ENCODE measurements at places on chromosomes 16 and 17.
A peak's percentile ranks its signal among the peaks of the same experiment; 100 is the strongest.

- no peak for DNase-seq
Measured at GRCh38 chr16:56643080-56643778, 4.8 kb downstream of the MT1A start.

- DNase-seq, result no peak
Measured at GRCh38 chr17:40730970-40731369, 24.2 kb downstream of the KRT25 start.

GRCh38 chr17:17182598-17183136, 23.5 kb downstream of the PLD6 start:
- DNase-seq, result no peak

DNA sequence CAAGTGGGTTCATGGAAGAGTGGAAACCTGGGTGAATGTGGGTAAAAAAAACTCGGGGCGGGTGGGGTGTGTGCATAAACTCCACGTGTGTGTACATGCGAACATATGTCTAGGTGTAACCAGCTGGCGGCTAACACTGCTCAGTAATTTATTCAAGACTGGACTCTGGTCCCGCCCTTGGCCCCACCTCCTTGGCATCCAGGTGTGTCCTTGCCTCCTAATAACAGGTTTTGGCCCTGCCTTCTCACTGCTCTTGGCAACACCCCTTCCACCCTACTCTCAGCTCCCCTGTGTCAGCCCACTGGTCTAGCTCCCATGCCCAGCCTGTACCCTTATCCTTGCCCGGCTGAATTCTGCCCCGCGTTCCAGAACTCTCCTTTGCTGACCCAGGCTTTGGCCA, 8.3 kb downstream of the FLII start:
- DNase-seq, result no peak

DNA sequence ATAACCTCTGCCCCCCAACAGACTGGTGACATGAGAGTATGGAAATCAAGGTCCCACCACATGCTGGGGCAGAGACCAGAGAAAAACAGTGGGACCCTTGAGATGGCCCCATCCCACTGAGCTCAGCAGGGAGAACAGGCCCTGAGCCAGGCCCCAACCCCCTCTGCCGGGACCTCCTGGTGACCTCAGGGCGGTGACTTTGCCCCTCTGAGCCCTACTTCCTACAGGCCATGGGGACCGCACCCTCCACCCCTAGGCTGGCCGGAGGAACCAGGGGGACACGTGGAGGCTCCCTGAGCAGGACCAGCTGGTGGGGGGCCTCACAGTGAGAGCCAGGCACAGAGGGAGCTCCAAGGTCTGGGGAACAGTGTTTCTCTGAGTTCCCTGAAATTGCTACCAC, 13.8 kb upstream of the SRRM2 start:
- no peak for DNase-seq

DNA sequence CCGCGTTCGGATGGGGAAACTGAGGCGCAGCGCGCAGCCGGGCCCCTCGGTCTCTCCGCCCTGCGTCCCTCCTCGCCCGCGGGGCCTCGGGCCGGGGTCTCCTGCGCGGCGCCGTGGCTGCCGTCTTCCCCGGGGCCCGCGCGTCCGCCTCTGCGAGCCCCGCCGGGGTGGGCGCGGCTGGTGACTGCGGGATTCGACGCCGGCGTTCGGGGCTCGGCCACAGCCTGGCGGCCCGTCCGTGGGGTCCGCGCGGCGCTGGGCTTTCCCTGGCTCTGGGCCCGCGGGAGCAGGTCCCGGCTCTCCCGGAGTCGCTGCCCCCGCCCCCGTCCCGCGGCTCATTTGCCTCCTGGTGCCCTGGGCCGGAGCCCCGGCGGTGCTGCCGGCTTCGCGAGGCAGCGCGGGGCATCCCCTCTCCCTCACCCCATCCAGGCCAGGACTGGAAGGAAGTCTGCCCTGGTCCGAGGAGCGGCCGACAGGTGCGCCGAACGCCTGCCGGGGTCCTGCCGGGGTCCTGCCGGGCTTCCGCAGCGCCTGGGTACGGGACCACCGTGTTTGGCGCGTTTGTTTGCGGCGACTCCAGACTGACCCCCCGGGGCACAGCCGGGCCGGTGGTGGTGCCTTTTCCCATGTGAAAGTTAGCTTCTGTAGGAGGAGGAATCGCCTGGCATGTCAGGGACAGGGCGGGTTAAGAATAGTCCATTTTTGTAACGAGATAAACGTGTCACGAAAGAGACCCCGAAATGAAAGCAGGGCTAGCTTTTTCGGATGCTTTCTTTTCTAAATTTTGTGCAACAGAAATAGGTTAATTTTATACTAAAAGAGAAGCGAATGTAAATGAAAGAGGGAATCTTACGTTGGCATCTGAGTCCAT, 671 bp downstream of the CHMP6 start:
- no peak for DNase-seq

GRCh38 chr17:38875477-38876075, 5.7 kb downstream of the LASP1 start:
- no peak for DNase-seq

DNA sequence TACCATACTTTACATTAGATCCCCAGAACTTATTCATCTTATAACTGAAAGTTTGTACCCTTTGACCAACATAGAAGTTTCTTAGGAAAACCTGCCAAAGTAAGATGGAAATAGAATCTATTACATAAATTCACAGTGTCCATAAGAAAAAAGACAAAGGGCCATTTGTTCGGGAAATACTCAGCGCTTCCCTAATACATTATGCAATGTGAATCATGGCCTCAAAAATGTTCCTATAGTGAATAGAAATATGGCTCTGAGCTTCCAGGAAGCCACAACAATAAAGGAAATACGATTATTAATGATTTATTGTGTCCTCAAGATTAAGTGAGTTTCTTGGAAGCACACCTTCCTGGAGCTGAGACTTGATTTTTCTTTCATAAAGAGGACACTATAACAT, 51.5 kb downstream of the GPRC5B start:
- no peak for DNase-seq

- no peak for DNase-seq
Measured at GRCh38 chr17:46191322-46192188, 1.7 kb downstream of the KANSL1 start.

- DNase-seq, result no peak
Measured at GRCh38 chr17:39618246-39618913, 8.4 kb upstream of the PPP1R1B start.

DNA sequence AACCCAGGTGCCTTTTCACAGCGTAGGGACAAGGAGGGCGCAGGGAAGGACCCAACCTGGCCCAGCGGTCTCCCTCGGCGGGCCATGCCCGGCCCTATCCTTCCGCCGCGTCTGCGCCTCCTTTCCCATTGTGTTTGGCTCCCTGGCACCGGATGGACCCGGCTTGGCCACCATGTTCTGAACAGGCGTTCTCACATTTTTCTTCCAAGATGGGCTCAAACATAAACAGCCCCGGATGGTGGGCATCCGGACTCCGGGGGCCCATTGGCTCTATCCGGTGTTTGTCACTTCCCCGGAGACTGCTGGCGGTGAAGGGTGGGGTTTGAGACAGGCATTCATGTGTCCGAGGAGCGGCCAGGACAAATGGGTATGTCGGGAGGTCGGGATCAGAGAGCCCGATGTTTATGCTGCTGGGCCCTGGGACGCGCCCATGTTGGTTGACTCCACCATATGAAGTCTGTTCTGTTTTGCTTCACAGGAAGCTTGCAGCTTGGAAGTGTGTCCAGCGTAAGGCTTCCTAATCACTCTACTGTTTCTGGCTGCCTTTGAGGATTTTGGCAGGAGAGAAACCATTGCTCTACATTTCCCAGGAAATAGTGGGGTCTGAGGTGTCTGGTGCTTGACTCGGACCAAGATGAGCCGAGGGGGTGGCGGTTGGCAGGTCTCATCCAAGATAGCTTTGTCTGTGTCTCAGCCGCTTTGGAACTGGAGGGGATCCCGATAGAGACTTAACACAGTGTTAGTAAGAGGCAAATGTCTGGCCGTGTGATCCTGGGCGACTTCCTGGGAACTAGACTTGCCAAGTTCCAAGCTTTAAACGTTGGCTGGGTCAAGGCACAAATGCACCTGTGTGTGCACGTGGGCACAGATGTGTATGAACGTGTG, 188.3 kb downstream of the IRF8 start:
- no peak for DNase-seq

GRCh38 chr16:56097306-56097705, 94.0 kb upstream of the GNAO1 start:
- DNase-seq, result no peak

- DNase-seq, result no peak
Measured at GRCh38 chr16:51286272-51286671, 135.2 kb upstream of the SALL1 start.

DNA sequence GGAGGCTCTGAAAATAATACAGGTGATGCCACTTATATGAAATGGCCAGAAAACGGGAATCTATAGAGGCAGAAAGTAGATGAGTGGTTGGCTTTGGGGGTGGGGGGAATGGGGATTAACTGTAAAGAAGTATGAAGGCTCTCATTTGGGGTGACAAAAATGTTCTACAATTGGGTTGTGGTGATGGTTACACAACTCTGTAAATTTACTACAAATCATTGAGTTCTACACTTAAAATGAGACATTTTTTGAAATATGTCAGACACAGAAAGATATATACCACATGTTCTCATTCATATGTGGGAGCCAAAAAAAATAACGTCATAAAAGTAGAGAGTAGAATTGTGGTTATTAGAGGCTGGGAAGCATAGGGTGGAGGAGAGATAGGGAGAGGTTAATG, 25.7 kb downstream of the ARHGAP17 start:
- DNase-seq, result no peak

- DNase-seq, result no peak
Measured at GRCh38 chr17:62882878-62883277, 74.8 kb upstream of the MARCHF10 start.

- no peak for DNase-seq
Measured at GRCh38 chr17:44983563-44983962, 15.5 kb upstream of the C1QL1 start.

DNA sequence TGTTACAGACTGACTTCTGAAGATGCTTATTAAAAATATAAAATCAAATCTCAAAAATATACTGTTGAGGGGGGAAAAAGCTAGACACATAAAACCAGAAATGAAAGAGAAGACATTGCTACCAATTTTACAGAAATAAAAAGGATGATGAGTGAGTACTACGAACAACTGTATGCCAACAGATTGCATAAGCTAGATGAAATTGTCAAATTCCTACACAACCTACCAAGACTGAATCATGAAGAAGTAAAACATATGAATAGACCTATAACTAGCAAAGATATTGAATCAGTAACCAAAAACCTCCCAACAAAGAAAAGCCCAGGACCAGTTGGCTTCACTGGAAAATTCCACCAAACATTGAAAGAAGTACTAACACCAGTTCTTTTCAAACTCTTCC, 3.5 kb upstream of the CAPNS2 start:
- no peak for DNase-seq

DNA sequence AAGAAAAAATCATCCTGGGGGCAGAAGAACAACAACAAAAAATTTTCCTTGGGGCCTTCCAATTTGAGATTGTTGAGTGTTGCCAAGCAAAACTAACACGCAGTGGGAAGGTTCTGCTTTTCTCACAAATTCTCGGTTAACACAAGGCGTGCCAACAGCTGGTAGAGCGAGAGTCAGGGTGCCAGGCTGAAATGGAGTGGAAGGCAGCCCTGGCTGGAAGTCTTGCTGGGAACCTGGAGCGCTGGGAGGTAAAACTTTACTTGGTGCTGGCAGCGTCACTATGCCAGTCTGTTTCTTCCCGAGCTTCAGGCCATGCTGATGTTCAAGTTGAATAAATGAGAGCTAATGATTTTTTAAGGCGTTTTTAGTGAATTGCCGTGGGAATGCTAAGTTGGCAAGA, 189.4 kb downstream of the WWOX start:
- DNase-seq, result no peak

- DNase-seq, result peak; percentile 15
Measured at GRCh38 chr16:69566981-69567680, 1.4 kb downstream of the NFAT5 start.

DNA sequence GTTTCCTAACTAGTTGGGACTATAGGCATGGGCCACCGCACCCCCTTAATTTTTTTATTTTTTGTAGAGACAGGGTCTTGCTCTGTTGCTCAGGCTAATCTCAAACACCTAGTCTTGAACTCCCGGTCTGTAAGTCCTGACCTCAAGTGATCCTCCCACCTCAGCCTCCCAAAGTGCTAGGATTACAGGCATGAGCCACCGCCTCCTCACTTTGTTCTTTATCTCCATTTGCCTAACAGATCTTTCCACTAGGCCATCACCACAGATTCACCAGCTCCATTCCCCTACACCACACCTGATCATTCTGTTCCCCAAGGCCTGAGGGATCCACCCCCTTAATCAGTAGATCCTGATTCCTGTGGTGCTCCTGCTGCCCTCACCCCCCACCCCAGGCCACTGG, 7.6 kb upstream of the ZNF629 start:
- no peak for DNase-seq

DNA sequence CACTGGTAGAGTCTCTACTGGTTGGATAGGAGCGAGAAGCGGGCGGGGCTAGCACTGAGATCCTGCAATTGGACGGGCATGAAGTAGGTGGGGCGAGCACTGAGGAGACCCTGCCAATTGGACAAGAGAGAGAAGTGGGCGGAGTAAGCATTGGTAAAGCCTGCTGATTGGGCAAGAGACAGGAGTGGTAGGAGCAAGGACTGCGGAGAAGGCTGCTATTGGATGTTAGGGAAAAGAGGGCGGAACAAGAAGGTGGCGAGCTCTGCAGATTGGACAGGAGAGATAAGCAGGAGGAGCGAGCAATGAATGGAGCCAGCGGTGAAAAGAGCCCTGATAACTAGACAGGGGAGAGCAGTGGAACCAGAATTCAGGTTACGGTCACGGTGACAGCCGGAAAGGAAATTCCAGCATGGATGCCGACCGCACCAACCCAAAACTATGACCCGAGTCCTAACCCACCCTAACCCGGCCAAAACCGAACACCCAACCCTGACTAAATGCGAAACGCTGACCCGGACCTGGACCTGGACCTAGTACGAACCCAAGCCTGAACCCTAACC, 4.8 kb downstream of the SCGB1C2 start:
- DNase-seq, result peak; percentile 11

DNA sequence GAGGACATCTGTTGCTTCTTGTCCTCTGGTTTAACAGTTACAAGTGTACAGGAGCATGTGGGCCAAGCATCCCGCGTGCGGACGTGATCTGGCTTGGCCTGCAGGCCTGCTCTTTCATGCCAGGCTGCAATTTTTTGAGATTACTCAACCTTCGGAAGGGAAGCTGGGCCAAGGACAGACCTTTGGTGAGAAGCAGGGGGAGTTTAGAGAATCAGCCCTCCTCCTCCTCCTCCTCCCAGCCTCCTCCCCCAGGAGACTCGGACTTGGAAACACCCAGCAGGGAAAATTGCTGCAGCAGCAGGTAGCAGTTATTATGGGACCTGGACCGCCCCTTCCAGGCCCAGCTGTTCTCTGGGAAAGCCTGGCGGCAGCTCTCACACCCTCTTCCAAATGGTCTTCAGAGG, 5.1 kb upstream of the KLHL36 start:
- peak; percentile 58 for DNase-seq

DNA sequence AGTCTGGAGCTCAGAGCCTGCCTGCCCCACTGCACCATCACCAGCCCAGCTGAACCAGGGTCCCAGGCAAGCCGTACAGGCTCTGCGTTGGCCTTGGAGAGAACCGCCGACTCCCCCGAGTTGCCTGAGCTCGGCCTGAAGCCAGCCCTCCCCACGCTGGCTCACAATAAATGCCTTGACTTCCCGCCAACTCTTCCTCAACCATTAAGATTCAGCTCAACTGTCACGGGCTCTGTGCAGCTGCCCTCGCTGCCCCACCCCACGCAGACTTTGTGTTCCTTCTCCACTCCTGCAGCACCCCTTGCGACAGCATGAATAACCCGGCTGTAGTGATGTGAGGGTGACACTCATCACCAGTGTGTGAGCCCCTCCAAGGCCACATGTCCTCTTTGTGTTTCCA, 4.8 kb upstream of the QPRT start:
- no peak for DNase-seq

- DNase-seq, result no peak
Measured at GRCh38 chr17:4358154-4358553, 8.3 kb downstream of the UBE2G1 start.
